Lung (tissue), 17 donors: ENCODE measurements at places on chromosomes 12 and 14. TPM values are rescaled to one million over a fixed set of nuclear protein-coding genes. Genes with fewer than 3 reads are reported as not detected.

DNA sequence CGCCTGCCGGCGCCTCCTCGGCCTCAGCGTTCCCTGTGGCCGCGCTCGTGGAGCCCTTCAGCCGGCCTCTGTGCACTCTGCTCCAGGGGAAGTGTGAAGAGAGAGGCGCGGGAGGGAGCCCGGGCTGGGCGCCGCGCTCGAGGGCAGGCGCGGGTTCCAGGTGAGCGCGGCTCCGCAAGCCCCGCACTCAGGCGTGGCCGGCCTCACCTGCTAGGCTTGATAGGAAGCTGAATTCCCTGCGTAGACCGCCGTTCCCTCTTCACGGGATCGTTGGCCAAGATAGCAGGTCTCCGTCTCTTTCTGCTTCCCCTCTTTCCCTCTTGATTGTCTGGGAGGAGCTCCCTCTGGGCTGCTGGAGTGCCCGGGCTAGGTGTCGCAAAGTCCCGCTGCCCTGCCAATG, 89.7 kb downstream of the ASCL4 start:
- DNase-seq: no peak
- H3K4me3 ChIP-seq: no peak overlapping the region
- no peaks in the 10 kb centered on the region for H3K4me1 ChIP-seq
- H3K27ac ChIP-seq: no peak overlapping the region
- H3K36me3 ChIP-seq: no peaks in the 10 kb centered on the region

- H3K4me3 ChIP-seq: no peak overlapping the region
- no peaks in the 10 kb centered on the region for H3K36me3 ChIP-seq
- no peaks in the 10 kb centered on the region for H3K27me3 ChIP-seq
- no peak for DNase-seq
- peaks cover 47% of the 10 kb centered on the region for H3K4me1 ChIP-seq
Measured at GRCh38 chr14:68366656-68367055, 426.2 kb downstream of the ZFP36L1 start.

- peak overlapping the region; percentile 80 for H3K27ac ChIP-seq
- DNase-seq: no peak
- H3K4me3 ChIP-seq: peak overlapping the region; percentile 81
- peaks cover 5% of the 10 kb centered on the region for H3K4me1 ChIP-seq
- H3K27me3 ChIP-seq: no peaks in the 10 kb centered on the region
- peaks cover 17% of the 10 kb centered on the region for H3K36me3 ChIP-seq
Measured at GRCh38 chr14:49853158-49853477, 530 bp upstream of the NEMF start.

DNA sequence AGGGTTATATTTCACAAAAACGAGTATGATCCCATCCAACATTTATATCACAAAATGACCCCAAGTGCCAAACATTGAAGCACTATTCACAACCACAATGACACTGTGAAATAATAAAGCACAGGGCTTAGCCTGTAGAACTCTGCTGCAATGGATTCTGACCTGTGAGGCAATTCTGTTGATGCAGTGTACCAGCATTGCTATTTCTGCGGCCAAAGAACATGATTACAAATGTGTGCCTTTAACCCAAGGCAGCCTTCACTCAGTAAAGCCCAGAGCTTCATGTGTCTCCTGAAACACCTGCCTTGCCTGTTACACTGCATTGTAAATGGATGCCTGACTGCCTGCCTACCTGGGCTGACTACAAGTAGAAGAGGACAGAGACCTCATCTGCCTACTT, 158.0 kb downstream of the PPM1H start:
- no peaks in the 10 kb centered on the region for H3K4me1 ChIP-seq
- H3K27me3 ChIP-seq: no peaks in the 10 kb centered on the region
- no peak overlapping the region for H3K4me3 ChIP-seq

DNA sequence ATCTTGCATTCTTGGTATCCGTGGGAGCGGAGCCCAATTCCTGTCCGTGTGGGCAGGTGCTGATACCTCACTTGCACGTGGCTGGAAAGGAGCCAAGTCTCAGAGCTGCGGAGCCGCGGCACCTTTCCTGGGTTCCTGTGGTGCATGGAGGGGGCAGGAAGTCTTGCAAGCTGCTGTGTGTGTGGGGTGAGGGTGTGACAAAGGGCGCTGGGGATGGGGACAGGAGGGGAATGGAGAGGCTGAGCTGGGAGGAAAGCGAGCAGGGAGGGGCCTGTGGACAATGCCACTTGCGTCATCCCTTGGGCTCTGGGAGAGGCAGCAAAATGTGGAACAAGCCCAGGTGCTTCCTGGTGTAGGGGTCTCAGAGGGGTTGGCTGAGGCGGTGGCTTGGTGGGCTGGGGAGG, 86.7 kb downstream of the CALM1 start:
- H3K36me3 ChIP-seq: no peaks in the 10 kb centered on the region
- DNase-seq: peak; percentile 39
- H3K27me3 ChIP-seq: no peaks in the 10 kb centered on the region
- peaks cover 3% of the 10 kb centered on the region for H3K4me1 ChIP-seq
- no peak overlapping the region for H3K27ac ChIP-seq

DNA sequence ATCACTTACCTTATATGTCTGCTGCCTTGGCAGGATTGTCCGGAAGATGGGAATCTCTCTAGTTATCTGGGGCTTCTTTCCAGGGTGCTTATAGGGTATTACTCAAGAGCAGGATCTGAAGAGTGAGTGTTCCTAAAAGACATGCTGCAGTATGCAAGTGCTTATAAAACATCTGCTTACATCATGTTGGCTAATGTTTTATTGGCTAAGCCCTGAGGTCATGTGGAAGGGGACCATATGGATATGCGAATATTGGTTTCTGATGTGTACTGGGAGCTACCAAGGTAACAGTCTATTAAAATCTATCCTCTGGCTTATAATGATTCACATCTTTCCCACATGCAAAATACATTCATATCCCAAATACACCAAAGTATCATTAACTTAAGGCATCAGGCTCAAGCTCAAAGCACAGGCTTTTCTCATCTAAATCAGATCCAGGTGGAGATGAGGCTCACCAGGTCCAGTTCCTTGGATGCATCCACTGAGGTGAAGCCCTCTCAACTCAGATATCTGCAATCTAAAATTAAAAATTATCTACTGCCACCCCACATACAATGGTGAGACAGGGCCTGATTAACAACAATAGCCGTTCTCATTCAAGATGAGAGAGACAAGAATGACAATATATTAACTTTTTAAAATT, 29.8 kb downstream of the LRRIQ1 start:
- no peaks in the 10 kb centered on the region for H3K27me3 ChIP-seq
- no peak for DNase-seq
- no peaks in the 10 kb centered on the region for H3K4me1 ChIP-seq
- H3K27ac ChIP-seq: no peak overlapping the region
- H3K4me3 ChIP-seq: no peak overlapping the region
- H3K36me3 ChIP-seq: no peaks in the 10 kb centered on the region

DNA sequence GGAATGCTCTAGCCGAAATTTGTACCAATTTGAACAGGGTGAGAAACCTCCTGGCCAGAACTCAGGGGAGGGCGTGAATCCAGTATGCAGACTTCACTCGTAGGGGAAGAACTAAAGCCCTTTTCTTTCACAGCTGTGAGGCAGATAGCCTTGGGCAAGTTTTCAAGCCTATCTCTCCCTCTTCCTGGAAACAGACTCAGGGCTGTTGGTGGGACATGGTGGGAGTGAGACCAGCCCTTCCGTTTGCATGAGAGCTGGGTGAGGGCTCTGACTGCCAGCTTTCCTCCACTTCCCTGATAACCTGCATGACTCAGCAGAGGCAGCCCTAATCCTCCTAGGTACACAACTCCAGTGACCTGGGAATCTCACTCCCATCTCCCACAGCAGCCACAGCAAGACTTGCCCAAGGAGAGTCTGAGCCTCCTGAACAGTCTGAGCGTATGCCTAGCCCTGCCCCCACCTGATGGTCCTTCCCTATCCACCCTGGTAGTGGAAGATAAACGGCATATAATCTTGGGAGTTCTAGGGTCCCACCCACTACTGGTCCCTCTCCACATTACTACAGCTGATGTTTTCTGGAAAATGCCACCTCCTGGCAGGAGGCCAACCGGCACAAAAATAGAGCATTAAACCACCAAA, 170.1 kb upstream of the AMIGO2 start:
- H3K27ac ChIP-seq: no peak overlapping the region
- no peaks in the 10 kb centered on the region for H3K36me3 ChIP-seq
- no peaks in the 10 kb centered on the region for H3K4me1 ChIP-seq
- no peak for DNase-seq
- H3K4me3 ChIP-seq: no peak overlapping the region
- no peaks in the 10 kb centered on the region for H3K27me3 ChIP-seq

DNA sequence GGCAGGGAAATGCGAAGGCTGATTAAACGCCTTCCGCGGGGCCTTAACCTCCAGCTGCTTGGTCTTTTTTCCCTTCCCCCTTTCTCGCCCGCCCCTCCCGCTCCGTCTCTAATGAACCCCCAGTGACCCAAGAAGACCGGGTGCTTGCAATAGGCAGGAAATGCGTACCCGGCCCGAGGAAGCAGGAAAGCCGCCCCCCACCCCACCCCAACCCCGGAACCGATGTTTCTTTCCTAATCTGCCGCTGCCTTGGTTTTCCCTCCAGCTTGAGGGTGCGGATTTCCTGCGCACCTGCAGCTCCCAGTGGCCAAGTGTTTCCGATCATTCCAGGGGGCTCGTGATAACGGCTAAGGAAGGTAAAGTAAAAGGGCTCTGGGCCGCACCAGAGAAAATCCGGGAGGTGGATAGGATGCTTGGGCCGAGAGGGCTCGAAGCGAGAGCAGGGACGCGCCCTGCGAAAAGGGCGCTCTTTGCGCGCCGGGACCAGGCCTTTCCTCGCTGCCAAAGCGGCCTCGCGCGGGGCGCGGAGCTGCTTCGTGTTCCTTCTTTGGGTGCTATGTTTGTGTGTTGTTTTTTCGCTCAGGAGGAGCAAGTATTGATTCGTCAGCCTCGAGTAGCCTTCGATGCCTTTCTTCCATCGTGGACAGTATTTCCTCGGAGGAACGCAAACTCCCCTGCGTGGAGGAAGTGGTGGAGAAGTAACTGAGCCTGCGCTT, 983 bp downstream of the MYF6 start:
- no peak overlapping the region for H3K4me3 ChIP-seq
- peaks cover 38% of the 10 kb centered on the region for H3K27me3 ChIP-seq
- no peak overlapping the region for H3K27ac ChIP-seq
- H3K36me3 ChIP-seq: no peaks in the 10 kb centered on the region
- H3K4me1 ChIP-seq: no peaks in the 10 kb centered on the region

DNA sequence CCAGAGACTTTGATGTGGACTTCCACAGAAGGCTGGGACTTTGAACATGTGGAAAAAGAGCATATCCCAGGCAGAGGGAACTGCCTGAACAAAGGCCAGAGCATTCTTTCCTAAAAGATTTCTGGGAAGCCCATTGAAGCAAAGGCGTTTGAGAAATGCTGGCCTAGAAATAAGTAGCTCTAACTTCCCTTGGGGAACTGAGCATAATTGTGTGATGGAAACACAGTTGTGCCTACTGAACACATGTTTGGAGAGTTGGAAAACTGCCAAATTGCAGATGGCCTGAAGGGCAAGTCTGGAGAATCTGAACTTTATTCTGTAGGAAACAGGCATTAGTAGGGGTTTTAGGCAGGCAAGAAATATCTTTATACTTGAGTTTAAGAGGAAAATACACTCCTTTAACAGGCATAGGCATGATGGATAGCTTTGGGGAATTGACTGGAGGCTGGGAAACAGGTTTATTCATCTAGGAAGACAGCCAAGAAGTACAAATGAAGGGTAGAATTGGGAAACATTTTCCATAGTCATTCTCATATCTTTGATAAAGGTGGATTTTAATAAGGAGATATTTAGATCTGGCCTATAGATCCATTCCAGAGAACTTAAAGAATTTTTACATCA, 134.1 kb downstream of the TPH2 start:
- no peaks in the 10 kb centered on the region for H3K27me3 ChIP-seq
- no peaks in the 10 kb centered on the region for H3K36me3 ChIP-seq
- H3K4me3 ChIP-seq: no peak overlapping the region
- H3K27ac ChIP-seq: no peak overlapping the region

DNA sequence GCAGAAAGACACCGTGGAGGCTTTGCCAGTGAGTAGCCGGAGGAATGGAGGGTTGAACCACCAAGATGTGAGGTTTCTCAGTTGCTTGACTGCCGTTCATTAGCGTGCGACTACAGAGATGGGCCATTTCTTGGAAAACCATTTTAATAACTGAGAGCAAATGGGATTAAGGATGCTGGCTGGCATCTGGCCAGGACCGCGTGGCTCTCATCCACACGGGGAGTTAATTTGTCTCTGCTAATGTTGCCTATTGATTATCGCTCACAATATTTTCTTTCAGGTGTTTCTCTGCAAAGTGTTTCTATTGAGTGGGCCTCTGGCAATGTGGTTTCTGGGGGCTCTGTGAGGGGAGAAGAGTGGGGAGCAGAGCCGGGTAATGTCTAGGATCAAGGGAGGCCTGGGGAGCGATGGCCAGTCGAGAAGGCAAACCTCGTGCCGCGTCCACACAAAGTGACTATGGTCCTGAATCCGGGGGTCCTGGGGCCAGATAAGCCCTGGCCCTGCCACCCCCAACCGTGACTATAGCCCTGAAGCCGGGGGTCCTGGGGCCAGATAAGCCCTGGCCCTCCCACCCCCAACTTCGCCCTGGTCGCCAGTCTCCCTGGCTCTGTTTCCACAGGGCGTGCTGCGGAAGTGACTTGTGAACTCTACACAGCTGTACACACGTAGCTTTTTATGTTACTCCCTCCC, 110.6 kb downstream of the PRMT8 start:
- H3K36me3 ChIP-seq: no peaks in the 10 kb centered on the region
- no peak for DNase-seq
- no peak overlapping the region for H3K27ac ChIP-seq
- no peaks in the 10 kb centered on the region for H3K4me1 ChIP-seq
- H3K27me3 ChIP-seq: no peaks in the 10 kb centered on the region

GRCh38 chr12:54622463-54623183, 12.1 kb downstream of the LACRT start:
- no peaks in the 10 kb centered on the region for H3K4me1 ChIP-seq
- no peaks in the 10 kb centered on the region for H3K36me3 ChIP-seq
- no peaks in the 10 kb centered on the region for H3K27me3 ChIP-seq
- no peak overlapping the region for H3K4me3 ChIP-seq

DNA sequence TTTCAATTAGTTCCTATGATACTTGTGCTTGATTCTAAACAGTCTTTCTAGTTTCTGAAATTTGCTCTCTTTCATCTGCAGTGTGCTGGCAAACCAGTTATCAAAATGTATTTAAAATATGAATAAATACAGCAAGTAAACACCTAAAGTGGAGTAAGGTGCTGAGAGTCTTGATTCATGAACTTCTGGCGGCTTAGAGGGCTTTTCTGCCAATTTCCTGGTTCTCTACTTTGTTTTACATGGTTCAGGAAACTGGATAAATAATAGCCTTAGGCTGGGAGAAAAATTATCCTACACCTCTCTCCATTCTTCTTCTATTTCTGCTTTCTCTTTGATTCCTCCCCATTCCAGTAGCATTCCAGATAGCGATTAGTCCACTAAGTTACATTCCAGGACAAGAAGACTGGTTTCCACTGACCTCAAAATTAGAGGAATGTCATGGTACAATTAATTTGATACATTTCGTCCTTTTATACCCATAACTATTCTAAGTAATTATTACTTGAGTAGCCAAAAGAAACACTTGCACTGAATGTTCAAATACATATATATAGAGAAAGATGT, 14.9 kb downstream of the ATP2B1 start:
- no peaks in the 10 kb centered on the region for H3K36me3 ChIP-seq
- no peak overlapping the region for H3K27ac ChIP-seq
- peaks cover 56% of the 10 kb centered on the region for H3K4me1 ChIP-seq
- H3K4me3 ChIP-seq: no peak overlapping the region

Gene TAS2R42
- total RNA-seq: not detected

Gene FLVCR2
- total RNA-seq: 31.4 TPM

Gene PRB2
- not detected for total RNA-seq

Gene ARHGAP9
- 14.7 TPM for total RNA-seq

Gene STAB2
- total RNA-seq: 10.0 TPM

Gene SERPINA6
- total RNA-seq: 0.77 TPM

Gene TEAD4
- total RNA-seq: 7.1 TPM

Gene POU6F1
- 16.1 TPM for total RNA-seq
